ENCODE measurements at places on chromosomes 5 and 9.

- DNase-seq: no peak
Observed at GRCh38 chr5:161412792-161413191, 133.7 kb downstream of the GABRB2 start.

DNA sequence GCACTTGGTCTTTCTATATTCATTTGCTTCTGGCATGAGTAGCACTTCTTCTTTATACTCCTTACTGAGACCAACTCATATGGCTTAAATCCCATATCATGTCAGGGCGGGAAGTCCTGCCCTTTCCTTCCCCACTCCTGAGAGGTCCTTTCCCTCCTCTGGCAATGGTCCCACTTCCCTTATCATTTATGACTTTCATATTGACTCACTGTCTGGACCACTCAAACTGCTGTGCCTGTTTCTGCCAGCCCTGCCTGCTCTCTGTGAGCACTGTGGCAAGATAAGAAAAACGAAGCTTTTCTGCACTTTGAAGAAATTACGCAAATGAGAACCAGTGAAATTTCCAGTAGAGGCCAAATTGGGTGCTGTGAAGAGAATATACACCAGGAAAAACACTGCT, 58.1 kb downstream of the ZNF474 start:
- no peak for DNase-seq

DNA sequence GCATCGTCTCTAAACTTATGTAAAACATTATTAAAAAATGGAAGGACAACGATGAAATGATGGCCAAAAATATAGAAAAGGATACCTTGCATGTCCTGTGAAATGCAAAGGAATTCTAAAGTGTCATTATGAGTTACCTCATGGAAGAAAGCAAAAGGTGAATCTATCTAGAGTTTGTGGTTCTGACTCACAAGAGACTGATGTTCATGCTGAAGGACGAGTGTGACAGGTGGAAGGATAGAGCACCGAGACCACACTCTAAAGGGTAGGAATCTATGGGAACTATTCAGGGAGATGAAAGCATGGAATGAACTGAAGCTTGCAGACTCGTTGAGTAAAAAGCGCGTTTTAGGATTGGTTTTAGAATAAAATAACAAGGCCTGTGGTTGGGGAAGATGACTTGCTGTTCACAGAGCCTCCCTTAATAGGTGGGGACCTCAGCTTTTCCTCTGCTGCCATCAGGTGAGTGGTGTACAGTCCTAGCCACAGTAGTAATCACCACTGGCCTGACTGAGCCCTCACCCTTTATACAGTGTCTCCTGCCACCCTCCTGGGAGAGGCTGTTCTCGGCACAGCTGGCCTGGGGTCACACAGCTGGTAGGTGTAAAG, 11.2 kb downstream of the TENT4A start:
- DNase-seq: no peak

DNA sequence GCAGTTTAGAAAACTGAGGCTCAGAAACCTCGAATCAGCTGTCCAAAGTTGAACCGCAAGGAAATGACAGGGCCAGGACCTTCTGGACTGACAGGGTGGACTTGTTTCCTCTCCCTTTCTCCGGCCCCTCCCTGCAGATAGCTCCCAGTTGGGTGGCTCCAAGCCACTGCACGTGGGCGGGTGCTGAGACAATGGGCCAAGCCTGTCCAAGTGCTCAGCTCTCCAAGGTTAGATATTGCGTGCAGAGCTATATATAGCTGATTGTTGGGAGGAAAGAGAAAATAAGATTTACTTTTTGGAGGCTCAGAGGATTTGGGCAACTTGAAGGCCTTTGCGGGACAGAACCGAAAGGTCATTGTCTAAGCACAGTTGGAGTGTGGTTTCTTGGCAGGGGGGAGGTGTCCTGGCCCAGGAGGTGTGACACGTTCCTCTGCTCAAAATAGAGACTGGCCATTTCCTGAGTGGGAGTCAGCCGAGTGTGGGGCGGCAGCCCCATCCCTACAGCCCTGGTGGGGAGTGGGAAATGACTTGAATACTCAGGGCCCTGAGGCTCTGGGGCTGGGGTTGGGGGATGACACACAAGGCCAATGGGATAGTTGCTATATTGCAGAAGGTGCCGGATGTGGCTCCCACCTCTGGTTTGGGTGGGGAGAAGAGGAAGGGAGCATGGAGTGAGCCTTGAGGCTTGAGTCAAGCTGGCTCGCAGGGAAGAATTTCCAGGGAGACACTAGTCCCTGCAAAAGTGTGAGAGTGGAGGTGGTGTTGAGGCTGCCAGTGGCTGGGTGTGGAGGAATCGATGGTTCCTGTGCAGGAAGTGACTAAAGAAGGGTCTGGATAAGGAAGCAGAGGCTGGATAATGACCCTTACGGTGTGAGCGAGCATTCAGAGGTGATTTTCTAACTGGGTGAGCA, 44.4 kb upstream of the SMAD5 start:
- DNase-seq: no peak

DNA sequence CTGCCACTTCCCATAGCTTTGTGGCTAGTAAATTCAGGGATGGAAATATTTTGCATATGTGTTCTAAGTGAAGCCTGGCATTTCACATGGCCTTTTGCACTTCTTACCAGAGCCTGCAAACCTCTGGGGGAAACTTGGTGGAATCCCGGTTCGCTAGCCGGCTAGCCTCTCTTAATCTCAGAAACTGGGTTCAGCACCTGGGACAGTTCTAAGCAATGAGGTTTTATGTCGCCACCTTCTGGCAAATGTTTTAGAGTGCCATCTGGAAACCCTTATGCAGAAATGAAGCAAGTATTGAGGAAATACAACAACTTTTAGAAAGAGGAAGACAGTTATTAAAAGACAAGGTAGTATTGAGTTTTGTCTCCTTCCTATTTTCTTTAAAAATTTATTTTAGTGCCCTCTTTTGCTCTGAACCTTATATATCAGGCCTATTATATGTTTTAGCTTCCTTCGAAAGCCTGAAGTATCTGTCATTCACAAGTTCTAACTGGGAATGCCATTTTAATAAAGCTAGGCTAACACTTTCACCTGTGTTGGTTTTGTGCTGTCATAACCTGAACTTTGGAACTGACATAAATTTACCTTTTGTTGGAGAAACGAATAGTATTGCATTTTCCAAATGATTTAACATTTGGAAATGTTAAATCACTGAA, 963 bp upstream of the HTR1A start:
- DNase-seq: peak; percentile 59

DNA sequence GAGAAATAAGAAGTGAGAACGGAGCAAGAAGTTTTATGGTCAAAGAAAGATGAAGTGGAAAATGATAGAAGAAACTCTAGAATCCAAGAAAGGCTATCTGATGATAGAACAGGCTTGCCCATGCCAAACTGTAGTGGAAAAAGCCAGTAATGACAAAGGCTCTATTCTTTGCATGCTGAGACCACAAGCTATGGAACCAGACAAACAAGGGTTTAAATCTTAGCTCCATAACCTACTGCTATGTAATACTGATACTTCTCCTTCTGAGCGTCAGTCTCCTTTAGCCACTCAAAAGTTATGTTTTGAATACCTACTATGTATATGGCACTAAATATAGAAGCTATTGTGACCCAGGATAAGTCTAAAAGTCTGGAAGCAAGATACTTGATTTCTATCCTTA, 51.2 kb upstream of the TRIM32 start:
- no peak for DNase-seq

DNA sequence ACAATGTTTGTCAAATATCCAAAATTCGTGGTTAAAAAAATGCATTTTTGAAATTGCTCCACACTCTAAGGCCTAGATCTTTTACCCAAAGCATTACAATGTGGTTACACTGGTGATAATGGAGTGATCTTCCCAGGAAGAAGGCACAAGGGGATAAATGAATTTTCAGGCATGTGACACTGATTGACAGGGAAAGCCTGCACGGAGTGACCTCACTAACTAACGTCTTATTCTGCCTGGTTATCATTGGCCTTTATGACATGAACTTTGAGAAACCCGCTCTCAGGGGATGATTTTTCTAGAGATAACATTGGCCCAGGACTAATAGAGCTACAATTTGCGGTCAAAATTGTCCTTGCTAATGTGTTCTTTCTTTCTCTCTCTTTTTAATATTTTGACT, 137.6 kb downstream of the PRKACG start:
- no peak for DNase-seq

DNA sequence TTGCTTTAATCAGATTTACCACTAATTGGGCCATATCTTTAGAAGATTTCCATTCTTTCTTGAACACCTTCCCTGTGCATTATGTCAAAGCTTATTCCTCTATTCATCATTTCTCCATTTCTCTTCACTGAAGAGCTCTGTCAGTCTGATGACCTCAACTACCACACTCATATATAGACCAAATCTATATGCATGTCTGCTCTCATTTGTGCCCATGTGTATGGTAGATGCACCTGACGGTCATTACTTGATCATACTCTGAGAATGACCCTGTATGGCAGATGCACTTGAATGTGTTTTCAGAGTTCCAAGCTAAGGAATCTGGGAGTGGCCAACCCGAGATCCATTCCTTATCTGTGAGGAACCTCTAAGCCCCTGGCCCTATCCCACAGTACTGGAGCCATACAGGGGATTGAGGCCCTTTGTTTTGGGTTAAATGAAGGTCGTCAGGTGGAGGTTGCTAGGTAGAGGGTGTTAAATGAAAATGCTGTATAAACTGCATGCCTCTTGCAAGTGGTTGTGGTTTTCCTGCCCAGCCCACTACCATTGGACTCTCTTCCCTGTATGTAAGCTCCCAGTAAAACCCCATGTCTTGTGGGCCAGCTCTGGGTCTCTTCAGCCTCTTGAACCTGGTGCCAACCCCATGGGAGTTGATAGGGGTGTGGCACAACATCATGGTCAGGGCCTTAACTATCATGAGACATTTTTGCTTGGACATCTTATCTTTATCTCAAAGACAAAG, 229.5 kb downstream of the KIAA0825 start:
- no peak for DNase-seq

DNA sequence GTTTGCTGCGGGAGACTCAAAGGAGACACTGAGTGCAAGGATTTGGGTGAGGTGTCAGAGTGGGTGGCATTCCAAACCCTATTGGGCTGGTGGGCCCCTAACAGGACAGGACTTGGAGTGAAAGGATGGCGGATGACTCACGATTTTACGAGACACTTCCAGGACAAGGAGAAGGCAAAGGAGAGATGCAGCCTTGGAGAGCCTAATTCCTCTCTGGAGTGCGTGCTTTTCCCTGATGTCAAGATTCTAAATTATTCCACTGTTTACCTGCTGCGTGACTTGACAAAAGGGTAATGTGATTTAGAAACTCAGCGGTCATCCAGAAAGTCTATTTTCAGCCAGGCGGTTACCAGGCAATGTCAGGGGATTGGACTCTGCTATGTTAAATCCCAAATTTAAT, 41.6 kb upstream of the CD180 start:
- no peak for DNase-seq

- no peak for DNase-seq
Observed at GRCh38 chr5:172078726-172079345, 72.4 kb upstream of the FBXW11 start.

- no peak for DNase-seq
Observed at GRCh38 chr5:169717288-169717687, 80.2 kb downstream of the DOCK2 start.

- peak; percentile 45 for DNase-seq
Observed at GRCh38 chr5:66877843-66878242, 281.6 kb downstream of the MAST4 start.

DNA sequence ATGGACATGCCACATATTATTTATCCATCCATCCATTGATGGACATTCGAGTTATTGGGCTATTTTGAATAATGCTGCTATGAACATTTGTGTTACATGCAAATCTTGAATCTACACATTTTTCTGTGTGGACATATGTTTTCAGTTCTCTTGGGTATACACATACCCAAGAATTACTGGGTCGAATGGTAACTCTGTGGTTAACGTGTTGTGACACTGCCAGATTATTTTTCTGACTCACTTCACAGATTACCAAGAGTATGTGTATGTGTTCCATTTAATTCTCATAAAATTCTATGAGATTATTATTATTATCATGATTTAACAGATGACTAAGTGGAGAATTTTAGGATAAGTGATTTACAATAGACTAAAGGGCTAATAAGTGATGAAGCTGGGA, 26.7 kb downstream of the CYFIP2 start:
- no peak for DNase-seq

GRCh38 chr5:54703565-54704255, 186.2 kb downstream of the SNX18 start:
- no peak for DNase-seq

GRCh38 chr5:36642089-36642488, 35.7 kb downstream of the SLC1A3 start:
- no peak for DNase-seq

- DNase-seq: no peak
Observed at GRCh38 chr5:175444060-175444904, at the start of gene DRD1. Gene DRD1, minus strand, starts transcription at chr5:175444182. Its CDS starts 1,083 bp downstream, at chr5:175443099.

- DNase-seq: peak; percentile 14
Observed at GRCh38 chr5:157574456-157575380, 857 bp downstream of the ADAM19 start.

DNA sequence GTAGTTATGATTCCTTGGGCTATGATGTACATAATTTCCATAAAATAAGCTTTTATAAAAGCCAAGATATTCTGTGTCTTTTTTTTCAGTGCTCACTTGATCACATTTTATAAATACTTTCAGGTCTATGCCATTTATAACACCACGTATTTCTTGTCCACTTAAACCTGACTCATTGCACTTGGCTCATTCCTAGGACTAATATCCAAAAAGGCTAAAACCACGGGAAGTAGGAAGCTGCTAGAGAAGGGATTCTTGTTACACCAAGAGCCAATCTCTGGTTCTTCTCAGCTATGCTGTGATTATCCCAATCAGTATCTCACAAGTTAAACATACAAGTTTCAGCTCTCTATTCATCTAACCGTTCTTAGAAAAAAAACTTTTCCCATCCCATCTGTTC, 80.4 kb upstream of the CDH6 start:
- peak; percentile 65 for DNase-seq

GRCh38 chr9:130232899-130233586, 32.5 kb upstream of the HMCN2 start:
- no peak for DNase-seq

DNA sequence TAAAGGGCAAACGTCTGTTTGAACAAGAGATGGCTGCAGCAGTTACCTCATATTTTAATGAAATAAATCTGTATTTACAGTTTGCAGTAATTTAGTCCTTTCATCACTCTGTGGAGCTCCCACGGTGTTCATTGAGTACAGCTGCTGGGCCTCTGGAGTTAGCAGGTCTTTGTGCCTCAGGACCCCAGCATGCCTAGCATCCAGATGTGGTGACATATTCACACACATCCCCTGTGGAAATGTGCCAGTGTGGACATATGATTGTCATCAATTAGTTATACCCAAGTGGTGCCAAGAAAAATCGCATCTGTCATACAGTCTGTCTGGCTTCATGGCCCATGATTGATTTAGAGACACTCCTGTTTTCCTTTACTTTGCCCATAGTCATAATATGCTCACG, 77.3 kb downstream of the NNT start:
- no peak for DNase-seq

DNA sequence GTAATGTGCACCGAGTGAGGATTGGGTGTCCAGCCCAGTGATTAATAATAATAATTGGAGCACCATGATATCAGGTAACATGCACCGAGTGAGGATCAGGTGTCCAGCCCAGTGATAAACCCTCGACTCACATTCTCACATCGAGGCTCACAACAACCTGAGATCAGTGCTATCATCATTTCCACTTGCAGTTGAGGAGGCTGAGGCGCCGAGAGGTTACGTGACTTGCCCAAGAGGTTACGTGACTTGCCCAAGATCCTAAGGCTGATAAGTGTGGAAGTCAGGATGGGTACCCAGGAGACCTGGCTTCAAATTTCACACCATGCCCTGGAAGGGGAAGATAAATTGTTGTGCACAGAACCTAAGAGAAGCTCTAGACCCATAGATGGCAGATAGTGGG, 189.4 kb downstream of the MED10 start:
- DNase-seq: no peak

Measured in kidney glomerular epithelial cell (primary cell).